Astrocyte of the spinal cord (primary cell): ENCODE measurements at places on chromosomes 5 and 9.

DNA sequence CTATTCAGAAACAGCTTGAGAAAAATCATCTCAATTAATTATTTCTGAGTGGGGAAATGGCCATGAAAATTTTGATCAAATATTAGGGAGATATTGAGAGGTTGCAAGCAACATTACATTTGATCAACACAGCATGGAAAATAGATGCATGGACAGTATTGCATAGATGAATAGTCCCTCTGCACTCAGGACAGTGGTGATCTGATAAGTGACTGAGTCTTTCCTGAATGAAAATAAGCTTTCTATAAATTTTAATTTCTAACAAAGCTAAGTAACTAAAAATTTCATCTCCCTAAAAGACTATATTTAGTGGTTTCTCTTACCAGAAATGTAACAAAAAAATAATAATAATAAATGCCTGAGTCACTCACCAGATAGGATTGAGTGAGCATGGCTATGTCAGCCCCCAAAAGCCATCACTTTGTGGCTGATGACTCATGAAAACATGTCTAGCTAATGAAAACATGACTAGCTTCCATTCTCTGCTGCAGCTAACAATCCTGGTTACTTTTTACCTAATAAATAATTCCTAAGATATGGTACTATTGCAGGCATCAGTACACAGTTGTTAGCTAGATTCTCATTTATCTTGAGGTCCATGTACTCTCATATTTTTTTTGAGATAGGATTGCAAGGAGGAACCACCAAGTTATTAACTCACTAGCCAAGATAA is 1294.8 kb upstream of the ACO1 start:
- DNase-seq: peak; percentile 80

DNA sequence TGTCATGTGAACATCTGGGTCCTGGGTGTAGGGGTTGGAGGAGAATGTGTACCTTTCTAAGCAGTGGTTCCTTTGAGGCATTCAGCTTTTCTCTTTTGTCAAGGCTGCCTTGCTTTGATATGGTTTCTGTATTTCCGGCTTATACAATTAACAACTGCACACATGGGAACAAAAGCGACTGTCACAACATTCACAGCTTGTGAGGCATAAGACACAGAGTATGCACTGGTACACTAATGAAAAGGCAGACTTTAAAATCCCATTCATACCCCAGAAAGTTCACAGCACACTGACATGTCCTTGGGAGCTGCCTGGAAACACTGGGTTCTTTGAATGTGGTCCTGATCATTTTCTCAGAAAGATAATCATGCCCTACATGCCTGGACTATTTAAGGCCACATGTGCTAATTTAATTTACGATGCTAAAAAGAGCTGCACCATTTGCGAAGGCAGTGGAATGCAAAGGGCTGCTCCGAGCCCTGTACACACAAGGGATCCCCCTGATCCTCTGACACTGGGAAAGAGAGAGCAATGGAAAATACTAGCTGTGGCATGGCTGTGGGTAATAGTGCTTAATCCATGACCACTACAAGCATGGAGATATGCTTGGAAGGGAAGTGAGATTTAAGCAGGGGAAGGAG is 131.8 kb downstream of the EFNA5 start:
- DNase-seq: no peak

DNA sequence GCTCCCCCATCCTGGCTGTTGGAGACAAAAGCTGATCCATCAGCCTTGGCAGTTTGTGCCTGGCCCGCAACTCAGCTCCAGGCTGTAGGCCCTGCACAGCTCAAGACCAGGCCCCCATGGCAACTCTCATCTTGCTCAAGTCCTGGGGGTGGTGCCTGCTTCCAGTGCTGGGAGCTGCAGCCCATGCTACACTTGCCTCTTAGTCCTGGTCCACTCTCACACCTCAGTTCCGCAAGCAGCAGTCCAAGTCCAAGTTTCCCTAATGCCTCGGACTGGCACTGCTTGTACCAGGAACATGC is 14.2 kb downstream of the AHRR start:
- no peak for DNase-seq

DNA sequence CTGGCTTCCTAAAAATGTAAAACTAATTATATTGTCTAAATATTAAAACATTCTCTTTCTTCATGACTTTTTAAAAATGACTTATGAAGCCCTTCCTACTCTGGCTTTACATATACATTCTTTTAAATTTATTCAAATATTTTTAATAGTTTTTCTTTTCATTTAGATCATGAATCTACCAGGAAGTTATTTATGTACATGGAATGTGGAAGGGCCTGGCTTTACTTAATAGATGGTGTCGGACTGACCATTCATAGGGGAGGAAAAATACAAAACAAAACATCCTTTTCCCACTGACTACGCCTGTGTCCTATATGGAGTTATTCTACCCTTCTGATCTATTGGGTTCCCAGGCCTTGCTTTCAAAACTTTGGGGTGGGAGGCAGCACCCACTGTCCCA is 129.8 kb downstream of the MACROH2A1 start:
- DNase-seq: peak; percentile 35

DNA sequence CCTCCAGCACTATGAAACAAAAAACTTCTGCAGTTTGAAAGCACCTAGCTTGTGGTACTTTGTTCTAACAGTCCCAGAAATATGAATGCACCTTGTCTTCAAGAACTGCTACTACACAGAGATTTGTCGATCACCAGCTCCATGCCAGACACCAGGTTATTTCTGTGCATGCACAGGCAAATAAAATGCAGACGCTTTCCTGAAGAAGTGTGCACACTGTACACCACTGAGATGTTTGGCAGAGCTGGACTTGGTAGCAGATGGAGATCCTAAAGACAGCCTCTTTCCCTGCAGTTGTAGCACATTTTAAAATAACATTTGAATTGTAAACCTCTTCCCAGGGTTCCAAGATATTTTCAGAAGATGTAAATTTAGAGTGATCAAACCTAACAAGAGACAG is 730.0 kb downstream of the MTRR start:
- DNase-seq: no peak

DNA sequence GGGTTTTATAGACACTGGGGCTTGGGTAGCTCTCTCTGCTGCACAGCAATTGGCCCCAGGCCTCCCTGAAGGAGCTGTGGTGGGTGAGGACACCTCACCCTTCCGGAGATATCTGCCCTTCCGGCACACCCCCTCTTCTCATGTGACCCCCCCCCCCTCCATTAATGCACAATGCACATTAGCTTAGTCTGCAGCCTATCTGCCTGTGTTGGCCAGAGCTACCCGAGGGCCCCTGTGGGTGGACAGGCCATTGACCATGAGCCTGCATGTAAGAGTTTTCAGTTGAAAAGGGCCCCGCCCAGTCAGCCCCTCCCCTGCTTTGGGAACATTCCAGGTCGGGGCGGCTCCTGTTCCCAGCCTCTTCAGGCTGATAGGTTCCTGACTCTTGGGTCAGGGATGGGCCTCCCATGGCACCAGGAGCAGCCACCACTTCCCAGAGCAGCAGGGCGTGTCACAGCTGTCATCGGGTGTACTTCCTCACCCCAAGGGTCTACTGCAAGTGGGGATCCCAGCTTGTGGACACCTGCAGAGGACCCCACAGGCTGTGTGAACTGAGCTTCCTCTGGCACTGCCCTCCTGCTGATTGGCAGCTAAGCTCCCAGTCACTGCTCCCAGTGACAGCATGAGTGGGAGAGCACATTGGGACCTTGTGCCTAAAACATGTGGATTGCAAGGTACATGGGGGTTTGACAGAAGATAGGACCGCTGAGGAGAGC is 17.8 kb downstream of the PHF2 start:
- no peak for DNase-seq

DNA sequence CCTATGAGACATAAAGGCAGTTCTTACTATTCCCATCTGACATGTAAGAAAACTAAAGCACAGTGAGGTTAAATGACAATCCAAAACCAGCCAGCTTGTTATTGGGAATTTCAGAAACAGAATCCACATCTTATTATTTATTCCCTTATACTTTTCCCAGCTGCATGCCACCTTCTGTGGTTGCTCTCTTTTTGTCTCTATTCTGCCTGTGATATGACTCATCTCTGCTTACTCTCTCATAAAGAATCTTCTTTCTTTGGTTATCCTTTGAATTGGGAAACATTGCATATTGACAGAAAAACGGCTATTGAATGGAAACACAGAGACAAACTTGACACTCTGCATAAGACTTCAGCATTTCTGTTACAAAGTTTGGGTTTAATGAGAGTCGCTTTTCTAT is 183.2 kb downstream of the TLR4 start:
- DNase-seq: no peak

- DNase-seq: no peak
Measured at GRCh38 chr9:120152295-120152694, 427.7 kb downstream of the CDK5RAP2 start.

- no peak for DNase-seq
Measured at GRCh38 chr5:108353087-108353486, 28.8 kb downstream of the FBXL17 start.

DNA sequence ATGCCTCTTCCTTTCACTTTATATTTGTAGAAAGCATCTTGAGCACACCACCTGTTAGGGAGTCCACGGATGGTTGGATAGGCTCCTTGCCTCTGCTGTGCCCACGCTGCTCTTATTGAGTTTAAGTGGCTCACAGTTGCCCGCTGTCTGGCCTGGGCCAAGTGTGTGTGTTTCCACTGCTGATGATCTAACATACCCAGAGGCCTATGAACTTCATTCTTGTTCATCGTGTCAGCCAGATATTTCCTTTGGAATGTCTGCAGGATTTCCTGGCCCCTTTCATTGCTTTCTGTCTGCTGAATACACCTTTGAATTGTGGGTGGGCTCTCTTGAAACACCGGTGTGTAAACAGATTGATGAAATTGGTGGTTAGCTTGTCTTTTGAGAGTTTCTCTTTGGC is 46.6 kb downstream of the MVB12B start:
- peak; percentile 60 for DNase-seq

- DNase-seq: no peak
Measured at GRCh38 chr9:91799113-91799744, 150.8 kb downstream of the ROR2 start.

GRCh38 chr9:71936066-71936465 is 24.6 kb downstream of the C9orf85 start:
- no peak for DNase-seq

- no peak for DNase-seq
Measured at GRCh38 chr9:128385496-128386460, 14.6 kb downstream of the URM1 start.

GRCh38 chr5:124858612-124859011 is 112.2 kb upstream of the ZNF608 start:
- DNase-seq: no peak

DNA sequence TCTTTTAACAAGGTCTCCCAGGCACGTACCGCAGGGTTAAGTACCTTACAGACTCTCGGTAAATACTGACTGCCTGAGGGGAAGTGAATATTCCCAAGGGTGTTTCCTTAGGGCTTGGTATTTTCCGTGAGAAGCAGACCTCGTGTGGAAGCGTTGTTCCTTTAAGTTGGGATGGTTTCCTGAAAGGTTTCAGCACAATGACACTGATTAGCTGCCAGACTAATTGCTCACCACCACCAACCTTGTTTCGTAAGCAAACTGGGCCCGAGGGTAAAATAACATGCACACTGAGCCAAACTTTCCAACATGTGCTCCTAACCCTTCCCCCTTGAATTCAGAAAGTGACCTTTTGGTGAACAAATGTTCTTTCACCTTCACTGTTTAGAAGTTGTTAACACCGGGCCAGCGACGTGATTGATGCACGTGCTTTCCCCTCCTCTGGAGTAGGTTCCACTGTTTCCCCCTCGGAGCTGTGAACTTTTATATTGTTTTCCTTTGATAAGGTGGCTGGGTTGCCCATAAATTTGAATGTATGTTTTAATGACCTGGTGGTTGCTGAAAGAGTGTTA is 128.1 kb upstream of the RPS23 start:
- peak; percentile 91 for DNase-seq

GRCh38 chr9:74643303-74643923 is 146.3 kb downstream of the RORB start:
- DNase-seq: no peak

DNA sequence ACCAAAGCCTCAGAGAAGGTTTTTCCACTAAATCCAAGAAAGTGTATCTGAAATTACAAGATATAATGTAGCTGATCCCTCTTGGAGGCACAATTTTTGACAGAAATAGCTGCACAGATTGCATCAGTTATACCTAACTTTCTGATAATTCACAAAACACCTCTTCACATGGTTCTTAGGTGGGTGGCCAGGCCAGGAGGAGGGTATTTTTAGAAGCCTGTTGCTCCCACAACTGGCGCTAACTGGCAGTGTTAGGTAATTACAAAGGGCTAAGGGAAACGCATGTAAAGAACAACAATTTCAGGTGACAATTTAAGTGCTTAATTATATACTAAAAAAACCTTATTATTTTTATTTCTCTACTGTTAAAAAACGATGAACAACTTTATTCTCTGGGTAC is 247.9 kb downstream of the BNC2 start:
- no peak for DNase-seq

DNA sequence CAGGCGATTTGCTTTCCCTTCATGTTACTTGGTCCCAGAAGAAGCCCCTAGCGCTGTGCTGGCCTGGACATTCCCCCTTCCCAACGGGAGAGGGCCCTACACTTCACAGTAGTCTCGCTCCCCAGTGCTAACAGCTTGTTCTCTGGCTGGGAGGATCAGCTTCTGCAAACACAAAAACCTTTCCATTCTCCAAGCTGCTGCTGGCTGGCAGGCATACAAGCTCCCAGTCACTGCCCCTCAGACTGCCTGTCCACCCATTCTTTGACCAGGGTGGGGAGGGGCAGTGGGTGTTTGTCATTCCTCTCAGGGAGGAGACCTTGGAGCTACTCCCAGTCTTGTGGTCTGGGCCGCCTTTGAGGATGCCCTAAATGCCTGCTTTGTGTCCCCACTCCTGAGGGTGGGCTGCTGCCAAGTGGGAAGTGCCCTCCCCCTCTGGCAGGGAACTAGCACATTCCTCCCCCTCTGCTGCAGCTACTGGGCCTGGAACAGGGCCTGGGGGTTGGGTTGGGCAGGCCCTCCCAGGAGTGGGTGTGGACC is 20.8 kb downstream of the ENHO start:
- DNase-seq: peak; percentile 75

GRCh38 chr5:83392766-83393503 is 78.6 kb upstream of the VCAN start:
- DNase-seq: no peak

DNA sequence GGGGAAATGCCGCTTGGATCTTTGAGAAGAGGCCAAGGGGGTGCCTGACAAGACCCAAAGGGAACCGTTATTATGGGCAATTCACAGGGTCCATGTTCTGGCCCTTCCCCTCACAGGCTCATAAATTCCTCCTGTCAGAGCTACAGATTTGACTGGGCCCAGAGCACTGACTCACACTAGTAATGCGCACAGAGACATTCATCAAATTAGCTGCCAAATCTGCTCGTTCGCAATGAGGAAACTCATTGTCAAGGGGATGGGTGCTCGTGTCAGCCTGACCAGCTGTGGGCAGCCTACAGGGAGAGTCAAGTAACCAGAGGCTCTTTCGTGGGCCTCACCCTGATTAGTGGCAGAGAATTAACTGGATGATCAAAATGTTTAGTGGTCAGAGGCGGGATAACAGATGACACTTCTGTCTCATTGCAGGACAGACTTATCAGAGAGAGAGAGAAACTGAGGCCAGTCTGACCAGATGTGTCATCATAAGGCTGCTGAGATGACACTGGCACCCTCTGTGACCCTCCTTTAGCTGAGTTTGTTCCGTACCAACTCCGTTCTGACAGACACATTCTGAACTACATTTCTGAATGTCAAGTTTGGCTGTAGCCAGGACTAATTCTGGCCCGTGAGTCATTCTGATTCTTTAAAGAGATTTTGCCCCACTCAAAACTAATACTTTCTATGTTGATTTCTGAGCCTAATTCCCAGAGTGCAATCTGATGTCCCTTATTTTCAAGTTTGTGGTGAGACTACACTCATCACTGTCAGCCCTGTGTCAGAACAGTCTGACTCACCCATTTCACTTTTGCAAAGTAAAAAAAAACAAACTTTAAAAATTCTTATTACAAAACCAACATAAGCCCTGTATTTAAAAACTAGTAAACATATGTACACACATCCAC is 377.1 kb downstream of the ACTL7B start:
- DNase-seq: peak; percentile 83
